ENCODE measurements at places on chromosomes 6 and 20.

- DNase-seq: no peak
Measured at GRCh38 chr6:119173249-119174084, 95.0 kb upstream of the FAM184A start.

DNA sequence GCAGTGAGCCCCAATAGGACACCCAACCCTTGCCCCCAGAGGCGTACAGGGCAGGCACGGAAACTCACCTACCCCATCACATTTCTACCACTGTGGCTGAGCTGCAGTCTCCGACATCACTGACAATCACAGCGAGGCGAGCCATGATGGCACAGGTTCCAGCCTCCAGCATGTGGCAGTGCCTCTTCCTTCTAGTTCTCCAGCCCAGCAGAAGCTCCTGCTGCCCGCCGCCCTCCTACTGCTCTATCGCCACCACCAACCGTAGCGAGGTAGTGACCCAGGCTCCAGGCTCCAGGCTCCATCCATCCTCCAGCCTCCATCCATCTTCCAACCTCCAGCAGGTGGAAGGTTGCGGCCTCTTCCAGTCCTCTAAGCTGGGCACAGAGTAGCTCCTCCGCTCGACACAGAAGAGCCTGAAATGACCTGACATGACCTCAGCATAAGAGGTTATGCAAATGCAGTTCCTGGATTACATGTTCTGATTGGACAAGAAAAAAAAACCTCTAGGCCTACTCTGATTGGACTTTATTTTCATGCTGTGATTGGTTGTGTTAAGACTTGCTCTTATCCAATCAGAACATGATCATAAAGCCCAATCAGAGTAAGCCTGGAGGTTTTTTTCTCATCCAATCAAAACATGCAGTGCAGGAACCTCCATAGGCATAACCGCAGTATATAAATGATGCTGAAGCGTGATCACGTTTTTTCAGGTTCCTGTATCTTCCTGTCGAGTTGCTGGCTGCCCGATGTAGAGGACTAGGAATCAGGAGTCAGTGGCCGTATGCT lies 438.9 kb upstream of the ZNF337 start:
- no peak for DNase-seq

- no peak for DNase-seq
Measured at GRCh38 chr20:3165473-3166337, 6.0 kb upstream of the FASTKD5 start.

DNA sequence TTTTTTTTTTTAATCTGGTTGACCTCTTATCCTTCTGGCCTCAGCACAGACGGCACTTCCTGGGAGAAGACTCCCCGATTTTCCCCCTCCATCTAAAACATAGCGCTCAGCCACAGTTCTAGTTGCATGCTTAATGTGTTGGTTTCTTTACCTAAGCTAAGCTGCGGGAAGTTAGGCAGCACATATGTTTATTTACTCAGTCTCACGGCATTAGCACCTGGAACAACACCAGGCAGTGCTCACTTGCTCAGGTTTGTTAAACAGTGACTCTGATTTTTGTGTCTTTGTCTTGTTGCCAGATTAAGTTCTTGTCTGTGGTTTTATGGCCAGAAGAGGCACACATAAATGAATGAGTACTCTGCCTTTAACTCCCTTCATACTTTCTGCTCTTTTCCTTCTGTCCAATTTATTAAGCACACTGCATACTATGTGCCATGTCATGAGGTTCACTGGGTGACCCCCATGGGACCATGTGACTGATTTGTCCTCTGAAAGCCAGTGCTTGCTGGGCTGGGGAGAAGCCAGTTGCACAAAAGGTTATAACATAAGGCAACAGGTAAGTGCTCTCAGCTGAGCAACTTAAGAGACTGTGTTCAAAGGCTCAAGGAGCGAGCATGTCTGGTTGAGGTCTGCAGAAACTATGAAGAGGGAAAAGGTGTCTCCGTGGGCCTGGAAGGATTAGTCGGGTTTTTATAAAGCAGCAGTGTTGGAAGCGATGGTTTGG lies 93.6 kb downstream of the RPP40 start:
- DNase-seq: no peak
